ENCODE measurements at places on chromosomes 16 and 17.

DNA sequence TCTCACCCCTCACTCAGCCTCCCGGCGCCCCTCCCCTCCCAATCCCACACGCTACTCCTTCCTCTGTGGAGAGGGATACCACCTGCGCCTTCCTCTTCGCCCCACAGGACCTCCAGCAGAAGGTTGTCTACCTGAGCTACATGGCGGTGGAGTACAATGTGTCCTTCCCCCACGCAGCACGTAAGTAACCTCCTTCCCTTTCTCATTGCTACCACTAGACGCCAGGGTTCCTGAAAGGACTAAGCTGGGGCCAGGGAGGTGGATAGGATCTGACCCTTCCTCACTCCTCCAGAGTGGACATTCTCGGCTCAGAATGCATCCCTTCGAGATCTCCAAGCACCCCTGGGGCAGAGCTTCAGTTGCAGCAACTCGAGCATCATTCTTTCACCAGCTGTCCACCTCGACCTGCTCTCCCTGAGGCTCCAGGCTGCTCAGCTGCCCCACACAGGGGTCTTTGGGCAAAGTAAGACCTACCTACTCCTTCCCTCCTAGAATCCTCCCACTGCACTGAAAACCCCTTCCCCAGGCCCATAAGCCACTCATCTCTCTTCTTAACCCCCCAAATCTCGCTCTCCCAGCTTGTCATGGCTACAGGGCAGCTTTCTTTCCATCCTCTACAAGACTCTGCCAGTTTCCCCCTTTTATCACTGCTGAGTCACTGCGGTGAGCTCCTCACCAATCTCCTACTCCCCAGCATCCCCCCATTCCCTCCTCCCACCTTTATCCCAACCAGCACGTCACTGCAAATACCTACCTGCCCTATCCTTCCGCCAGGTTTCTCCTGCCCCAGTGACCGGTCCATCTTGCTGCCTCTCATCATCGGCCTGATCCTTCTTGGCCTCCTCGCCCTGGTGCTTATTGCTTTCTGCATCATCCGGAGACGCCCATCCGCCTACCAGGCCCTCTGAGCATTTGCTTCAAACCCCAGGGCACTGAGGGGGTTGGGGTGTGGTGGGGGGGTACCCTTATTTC is 1.5 kb downstream of the CD68 start:
- DNase-seq = no peak

GRCh38 chr17:6780886-6781285 is 4.9 kb downstream of the FBXO39 start:
- DNase-seq = no peak

DNA sequence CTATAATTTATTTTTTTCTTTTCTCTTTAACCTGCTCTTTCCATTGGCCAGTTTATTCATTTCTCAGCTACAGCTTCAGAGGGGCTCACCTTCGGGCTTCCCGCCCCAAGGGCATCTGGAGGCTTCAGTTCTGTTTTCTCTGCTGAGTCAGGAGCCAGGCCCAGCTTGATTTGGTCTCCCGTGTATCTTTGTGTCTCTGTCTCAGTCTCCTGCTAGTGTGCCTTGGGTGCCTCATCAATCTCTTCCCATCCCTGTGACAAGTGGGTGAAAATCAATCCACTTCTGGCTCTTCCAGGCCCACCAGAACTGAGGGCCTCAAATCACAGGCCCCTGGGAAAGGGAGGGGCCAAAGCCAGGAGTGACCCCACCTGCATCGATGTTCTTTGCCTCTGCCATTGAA is 72.1 kb downstream of the CCDC182 start:
- DNase-seq = no peak

- no peak for DNase-seq
Observed at GRCh38 chr16:74296104-74296431, 546 bp upstream of the PSMD7 start.

DNA sequence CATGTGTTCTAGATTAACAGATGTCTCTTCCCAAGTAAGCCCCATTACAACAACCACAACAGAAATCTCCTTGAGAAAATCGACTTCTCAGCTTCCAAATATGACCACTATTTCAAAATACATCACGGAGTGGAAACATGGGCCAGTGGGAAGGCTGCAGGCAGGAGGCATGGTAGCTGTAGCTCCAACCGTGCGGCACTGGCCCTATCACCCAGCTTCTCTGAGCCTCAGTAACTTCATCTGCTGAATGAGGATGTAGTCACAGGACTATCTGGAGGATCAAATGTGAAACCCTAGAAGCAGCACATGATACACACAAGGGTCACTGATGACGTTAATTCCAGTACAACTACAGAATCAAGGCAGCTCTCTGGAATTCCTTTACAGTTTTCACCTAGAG is 112.2 kb downstream of the VPS53 start:
- no peak for DNase-seq

DNA sequence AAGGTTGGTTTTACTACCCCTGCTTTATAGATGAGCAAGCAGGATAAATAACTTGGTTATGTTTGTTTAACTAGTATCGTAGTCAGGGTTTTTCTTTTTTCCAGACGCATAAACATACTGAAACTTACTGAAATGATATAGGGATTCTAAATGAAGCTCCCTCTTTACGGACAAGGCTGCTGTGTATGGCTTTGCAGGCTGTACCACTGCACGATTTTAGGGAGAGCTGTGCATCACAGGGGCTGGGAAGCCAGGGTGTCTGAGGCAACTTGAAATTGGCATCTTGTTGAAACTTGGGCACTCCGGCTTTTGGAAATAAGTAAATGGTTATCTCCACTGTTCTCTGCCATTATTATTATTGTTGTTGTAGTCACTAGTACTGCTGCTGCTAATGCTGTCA is 218.1 kb upstream of the CDH8 start:
- DNase-seq = no peak

GRCh38 chr17:77565166-77565565 is 393.3 kb upstream of the TNRC6C start:
- DNase-seq = no peak

DNA sequence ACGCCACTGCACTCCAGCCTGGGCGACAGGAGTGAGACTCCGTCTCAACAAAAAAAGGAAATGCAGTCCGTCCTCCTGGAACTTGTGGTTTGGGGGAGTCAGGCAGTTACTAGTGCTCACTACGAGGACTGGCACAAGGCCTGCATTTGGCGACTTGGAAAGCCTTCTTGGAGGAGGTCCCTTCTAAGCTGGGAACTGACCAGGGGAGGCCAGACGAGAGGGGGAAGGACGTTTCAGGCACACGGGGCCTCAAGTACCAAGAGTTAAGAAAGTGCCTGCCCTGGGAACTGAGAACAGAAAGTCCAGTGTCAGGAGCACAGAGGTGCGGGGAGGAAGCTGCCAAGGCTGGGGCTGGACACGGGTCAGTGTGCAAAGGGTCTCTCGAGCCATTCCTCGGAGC is 89.9 kb downstream of the ABR start:
- no peak for DNase-seq

DNA sequence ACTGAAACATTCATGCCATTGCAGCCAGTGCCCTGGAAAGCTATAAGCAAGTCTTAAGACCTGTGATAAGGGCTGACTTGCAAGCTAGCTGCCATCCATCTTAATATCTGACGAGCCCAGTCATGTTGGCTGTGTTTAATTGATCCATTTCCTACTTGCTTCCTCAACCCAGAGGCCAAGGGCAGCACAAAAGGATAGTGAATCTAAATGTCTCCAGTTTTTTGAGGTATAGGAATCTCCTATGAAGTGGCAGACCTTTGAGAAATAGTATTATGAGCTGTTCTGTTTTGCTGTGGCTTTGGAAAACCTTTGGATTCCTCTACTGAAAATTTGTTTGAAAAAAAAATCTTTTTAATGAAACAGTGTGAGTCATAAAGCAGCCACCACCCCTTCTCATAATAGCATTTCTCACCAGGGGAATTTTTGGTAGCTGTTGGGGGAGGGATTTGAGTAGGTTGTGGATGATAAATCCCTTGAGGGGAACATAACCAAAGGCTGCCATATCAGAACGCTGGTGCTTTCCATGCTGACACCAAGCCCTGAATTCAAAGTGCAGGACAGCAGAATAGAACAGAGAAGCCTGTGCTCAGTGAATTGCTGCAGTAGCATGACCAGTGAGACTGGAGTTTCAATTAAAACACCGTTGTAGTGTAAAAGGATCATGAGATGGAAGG is 12.9 kb downstream of the ZNRF1 start:
- DNase-seq = no peak

- DNase-seq = no peak
Observed at GRCh38 chr17:10798332-10798749, 5.6 kb downstream of the TMEM238L start.

GRCh38 chr17:61065263-61065773 is 334.3 kb upstream of the TBX2 start:
- no peak for DNase-seq

- no peak for DNase-seq
Observed at GRCh38 chr16:60127196-60127595, 1393.1 kb upstream of the GOT2 start.

GRCh38 chr16:49469930-49470451 is 96.4 kb downstream of the C16orf78 start:
- DNase-seq = peak; percentile 2

DNA sequence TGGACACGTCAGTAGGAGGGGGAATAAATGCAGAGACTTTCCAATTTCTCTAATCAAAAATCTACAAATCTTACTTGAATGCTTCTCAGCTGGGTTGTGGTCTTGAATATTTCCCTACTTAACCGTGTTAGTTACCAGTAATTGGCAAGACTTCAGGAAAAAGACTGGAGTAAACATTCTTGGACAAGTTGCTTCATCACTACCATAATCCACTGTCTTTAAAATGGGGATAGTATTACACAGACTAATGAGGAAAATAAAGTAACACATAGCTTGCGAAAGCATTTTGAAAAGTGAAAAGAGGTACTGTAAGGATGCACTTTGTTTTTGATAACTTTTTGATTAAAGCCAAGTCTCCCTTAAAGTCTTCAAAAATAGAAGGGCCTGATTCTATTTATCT is 18.4 kb downstream of the MYH1 start:
- no peak for DNase-seq

- DNase-seq = no peak
Observed at GRCh38 chr16:31430380-31431052, 2.4 kb upstream of the COX6A2 start.

GRCh38 chr16:68382296-68382718 is 66.0 kb downstream of the SMPD3 start:
- DNase-seq = no peak

GRCh38 chr17:17849845-17850373 is 13.1 kb upstream of the SREBF1 start:
- peak; percentile 51 for DNase-seq

DNA sequence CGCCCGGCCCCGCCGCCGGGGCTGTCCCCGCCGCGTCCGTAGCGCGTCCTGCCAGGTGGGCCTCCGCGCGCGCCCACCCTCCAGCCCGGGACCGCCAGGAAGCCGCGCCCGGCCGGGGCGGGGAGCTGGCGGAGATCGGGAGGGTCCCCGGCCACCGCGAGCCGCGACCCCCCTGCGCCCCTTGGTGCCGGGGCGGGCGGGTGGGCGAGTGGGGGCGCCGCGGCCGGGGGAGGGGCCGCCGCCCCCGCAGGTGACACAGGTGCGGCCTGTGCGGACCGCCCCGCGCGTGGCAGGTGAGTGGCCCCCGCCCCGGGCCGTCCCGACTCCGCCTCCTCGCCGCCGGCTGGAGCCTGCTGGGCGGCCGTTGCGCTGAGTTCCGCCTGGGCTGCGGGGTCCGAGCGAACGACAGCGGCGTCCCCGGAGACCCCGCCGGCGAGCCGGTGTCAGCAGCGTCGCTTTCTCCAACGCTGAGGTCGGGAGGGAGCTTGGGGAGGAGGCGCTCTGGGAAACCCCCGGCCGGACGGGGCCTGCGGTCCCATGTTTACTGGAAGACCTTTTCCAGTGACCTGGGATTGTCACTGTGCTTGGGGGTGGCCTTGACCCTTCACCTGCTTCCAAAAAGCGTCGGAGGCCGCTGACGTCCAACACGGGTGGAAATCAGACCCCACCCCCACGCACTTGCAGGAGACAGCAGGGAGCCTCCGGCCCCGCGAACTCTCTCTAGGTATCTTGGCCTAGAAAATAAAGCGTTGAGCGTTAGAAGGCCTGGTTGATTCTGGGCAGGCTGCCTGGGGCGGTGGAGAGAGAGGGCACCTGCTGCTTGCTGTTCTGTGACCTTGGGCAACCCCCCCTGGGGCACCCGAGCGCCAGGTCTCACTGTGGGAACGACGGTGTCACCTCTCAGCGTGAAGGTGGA is 542 bp downstream of the KLHL36 start:
- DNase-seq = no peak

DNA sequence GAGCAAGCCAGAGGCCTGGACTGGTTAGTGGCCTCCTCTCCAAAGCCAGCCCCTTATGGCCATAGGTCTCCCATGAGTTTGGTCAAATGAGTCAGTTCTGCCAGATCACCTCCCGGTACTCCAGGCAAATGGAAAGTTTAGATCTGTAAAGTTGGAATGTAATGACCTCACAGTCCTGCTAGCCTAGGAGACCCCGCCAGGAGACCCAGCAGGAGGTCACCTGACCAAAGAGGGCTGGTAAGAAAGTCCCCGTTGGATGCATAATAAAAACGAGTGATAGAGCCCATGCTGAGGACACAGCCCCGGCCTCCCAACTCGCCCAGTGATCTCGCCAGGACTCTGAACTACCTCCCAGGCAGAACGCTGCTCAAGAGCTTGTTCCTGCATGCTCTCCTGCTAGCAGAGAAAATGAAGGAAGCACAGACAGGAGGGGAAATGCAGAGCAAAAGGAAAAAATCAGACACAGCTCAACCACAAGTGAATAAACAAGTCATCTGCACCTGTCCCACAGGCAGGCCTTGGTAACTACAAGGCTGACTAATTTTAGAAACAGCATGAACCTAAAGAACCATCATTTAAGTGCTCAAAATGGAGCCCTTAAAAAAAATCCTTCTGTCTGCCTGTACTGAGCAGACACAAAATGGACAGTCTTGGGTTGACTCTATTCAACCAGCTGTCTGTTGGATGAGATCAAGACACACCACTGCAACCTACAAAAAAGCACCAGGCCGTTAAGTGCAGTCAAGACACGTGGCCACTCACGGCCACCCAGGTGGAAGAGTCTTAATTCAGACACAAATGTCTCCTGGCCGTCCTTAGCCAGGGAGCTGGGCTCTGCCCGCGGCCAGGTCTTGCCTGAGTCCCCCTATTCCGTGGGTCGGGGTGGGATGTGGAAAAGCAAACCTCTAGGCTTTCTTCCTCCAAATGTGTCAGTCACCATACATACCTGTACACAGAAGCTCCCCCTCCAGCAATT is 9.2 kb downstream of the CDIP1 start:
- DNase-seq = no peak

GRCh38 chr17:50115756-50116155 is 14.2 kb downstream of the SAMD14 start:
- DNase-seq = no peak

- DNase-seq = no peak
Observed at GRCh38 chr17:82107341-82107860, 9.4 kb upstream of the FASN start.

DNA sequence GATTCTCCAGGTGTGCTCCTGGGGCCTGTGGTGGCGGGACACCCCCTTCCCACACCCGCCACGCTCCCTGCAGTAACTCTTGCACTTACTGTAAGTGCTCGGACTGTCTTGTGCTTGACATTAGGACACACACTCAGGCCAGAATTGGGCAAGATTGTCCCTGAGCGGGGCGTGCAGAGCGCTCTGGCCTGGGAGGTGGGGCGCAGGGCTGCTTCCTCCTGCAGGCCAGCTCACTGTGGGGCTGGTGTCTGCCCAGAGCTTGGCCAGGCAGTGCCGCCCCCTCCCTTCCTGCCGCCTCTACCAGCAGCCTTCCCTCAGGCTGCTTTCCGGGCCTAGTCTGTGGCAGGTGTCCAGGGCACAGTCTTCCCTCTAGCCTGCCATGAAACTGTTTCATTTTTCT is 6.1 kb upstream of the ATP6V0C start:
- DNase-seq = no peak
